Peyer's patch (tissue), 4 donors: ENCODE measurements at places on chromosomes 3 and 15.
A peak's percentile ranks its signal among the peaks of the same experiment; 100 is the strongest.

DNA sequence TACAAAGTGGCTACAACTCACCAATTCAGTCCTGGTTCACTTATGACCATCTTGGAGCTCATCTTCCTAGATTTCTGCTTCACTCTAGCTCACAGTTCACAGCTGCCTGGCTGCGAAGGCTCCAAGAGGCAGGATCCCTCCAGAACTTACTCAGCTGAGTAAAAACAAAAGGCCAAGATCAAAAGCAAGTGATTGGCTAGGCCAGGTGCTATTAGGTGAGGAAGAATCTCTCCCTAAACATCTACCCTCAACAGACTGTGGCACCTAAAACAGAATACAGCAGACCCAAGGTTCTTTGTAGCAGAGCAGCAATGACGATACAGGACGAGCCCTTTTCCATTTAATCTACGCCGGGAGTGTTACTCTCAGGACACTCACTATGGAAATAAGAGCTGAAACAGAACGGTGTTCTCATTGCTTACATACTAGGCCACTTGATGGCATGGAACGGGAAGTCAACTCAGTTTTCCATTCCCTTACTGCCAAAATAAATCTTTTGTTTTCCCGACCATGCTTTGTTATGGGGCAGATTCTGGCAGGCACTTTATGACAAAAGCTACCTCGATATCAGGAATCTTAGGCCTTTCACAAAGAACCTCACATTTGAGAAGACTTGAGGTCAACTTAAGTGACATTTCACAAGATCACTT lies 901 bp downstream of the ICE2 start:
- DNase-seq, result no peak

DNA sequence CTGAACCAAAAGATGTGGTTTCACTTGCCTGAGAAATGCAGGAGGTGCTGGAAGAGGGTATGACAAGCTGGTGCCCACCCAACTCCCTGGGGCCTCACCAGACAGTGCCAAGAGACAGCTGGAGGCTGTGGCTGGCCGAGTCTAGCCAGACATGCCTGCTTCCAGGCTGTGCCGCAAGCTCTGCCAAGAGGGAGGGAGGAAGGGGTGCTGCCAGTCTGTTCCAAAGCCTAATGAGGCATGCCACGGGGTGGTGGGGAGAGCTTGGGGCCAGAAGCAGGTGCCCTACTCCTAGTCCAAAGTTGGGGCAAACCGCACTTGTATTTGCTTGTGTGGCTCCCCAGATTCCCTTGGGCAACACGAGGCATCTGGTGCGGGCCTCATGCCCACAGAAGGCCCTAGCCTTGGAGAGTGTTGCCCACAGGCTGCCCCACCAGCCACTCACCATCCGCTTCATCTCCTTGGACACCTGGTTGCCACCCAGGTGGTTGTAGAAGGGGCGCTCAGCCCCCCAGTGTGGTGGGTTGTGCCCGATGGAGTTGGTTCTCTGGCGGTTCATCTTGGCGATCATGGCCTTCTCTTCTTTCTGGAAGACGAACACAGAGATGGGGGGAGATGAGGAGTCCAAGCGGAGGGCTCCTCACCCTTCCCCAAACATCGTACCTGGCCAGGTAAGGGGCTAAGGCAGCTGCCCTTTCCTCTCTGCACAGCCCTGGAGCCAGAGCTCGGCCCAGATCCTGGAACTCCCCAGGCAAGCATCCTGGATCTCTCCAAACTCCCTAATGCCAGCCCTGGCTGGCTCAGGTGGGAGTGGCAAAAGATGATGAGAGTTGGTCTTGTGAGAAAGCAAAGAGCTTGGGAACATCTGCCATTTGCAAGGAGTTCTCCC lies 123.4 kb downstream of the SEC22A start:
- DNase-seq, result no peak

DNA sequence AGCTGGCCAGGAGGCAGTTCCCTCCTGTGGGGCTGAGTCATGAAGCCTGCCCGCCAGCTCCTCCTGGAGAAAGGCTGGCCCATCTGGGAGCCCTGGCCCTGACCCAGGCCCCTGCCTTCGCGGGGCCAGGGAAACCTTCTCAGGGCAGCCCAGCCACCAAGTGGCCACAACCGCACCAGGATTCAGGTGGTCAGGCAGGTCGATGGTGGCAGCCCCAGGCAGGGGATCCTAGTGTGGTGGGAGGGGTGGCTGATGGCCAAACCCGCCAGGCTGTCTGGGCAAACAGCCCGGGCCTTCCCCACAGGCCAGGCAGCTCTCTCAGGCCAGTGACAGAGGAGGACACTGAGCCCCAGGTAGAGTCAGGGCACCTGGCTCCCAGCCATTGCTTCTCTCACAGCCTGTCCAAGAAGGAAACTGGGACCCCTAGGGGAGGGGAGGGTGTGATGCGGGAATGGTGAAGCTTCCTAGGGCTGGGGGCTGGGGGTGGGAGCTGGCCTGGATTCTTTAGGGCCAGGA lies 1.2 kb downstream of the TWF2 start:
- peak; percentile 79 for DNase-seq

GRCh38 chr3:169661361-169662131 lies 2.0 kb downstream of the MECOM start:
- DNase-seq, result peak; percentile 50

DNA sequence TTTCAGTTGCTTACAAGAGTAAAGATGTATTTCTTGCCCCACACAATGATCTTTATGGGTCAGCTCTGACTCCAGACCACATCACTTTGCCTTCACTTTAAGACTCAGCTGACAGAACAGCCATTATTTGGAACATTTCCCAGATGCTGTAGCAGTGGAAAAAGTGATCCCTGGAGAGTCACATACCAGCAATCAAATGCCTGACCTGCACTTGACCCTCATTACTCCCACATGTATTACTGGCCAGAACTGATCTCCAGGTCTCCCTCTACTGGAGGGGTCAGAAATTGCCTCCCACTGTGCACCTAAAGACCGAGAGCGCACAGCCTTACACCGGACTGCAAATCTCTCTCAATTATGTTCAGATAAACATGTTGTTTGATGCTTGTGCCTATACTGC lies 88.6 kb upstream of the ZNF385D start:
- no peak for DNase-seq

GRCh38 chr15:43441316-43441715 lies 51.6 kb downstream of the TP53BP1 start:
- DNase-seq, result no peak

DNA sequence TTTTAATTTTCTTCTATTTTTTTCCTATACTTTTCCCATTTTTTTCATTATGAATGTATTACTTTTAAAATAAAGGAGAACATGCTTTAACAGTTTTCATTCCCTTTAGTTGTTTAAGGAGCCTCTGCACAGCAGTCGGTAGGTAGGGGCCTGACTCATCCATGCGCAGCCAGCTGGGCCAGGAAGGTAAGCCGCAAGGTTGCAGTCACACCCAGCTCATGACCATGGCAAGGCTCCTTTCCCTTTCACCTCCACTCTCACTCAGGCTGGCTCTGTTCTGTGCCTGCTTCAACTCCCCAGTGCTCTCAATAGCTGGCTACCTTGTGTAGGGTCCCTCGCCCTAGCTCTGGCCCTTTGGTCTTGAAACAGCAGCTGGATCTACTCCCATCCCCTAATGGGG lies 17.4 kb upstream of the ANKRD34C start:
- no peak for DNase-seq

DNA sequence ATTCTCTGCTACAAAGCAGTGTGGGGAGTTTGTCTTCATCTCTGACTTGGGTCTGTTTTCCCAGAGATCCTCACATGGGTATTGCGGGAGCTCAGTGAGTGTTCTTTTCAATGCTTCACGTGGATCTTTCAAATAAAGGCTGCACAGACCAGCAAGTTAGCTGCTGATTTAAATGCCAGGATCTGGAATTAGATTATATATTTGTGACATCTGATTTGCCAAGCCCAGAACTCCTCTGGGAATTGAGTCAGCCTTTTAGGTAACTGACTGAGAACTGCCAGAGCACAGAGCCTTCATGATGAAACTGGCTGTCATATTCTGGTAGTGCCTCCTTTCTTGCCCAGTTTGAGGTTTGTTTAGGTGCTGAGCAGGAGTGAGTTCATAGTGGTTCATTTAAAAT lies 14.7 kb downstream of the EDEM1 start:
- DNase-seq, result no peak

- DNase-seq, result no peak
These were observed 77.6 kb downstream of the EDEM1 start for GRCh38 chr3:5264896-5265770.

GRCh38 chr3:30511524-30512251 lies 94.7 kb upstream of the TGFBR2 start:
- no peak for DNase-seq

GRCh38 chr3:107411056-107411455 lies 33.8 kb downstream of the CCDC54 start:
- no peak for DNase-seq

DNA sequence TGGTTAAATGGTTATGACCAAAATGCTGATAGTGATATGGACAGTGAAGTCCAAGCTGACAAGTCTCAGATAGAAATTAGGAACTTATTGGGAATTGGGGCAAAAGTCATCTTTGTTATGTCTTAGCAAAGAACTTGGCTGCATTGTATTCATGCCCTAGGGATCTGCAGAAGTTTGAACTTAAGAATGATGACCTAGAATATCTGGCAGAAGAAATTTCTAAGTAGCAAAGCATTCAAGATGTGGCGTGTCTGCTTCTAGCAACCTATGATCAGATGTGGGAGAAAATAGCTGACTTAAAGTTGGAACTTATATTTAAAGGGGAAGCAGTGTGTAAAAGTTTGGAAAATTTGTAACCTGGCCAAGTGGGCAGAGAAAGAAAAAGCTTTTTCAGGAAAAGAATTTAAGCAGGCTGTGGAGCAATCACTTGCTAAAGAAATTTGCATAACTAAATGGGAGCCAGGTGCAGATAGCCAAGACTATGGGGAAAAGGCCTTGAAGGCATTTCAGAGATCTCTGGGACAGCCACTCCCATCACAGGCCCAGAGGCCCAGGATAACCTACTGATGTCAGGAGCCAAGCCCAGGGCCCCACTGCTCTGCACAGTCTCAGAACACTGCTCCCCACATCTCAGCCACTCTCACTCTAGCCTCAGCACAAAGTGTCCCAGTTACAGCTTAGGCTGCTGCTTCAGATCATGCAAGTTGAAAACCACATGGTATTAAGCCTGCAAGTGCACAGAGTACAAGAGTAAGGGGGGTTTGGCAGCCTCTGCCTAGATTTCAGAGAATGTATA lies 147.8 kb upstream of the TGFBR2 start:
- no peak for DNase-seq

DNA sequence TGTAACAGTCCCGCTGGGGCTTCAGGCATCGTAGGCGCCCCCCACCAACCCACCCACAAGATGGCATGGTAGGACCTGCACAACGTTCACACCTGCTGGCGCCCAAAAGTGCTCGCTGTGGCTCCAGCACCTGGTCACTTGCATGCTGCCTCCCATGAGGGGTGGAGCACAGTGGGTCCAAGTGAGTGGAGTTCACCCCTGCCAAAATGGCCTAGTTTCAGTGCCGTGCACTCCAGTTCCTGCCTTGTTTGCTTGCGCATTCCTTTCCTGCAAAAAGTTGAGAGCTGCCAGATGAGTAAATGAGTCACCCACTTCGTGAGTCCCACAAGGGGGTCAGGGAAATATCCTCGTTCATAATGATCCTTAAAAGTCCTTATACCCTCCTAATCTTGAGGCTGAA lies 788.7 kb upstream of the DPPA4 start:
- no peak for DNase-seq

- DNase-seq, result no peak
These were observed 7.6 kb upstream of the NR2E3 start for GRCh38 chr15:71802770-71803169.

GRCh38 chr3:167839460-167840134 lies 104.1 kb downstream of the SERPINI1 start:
- no peak for DNase-seq

GRCh38 chr3:51862886-51863285 lies 1.5 kb downstream of the IQCF2 start:
- DNase-seq, result no peak

- no peak for DNase-seq
These were observed 5.5 kb downstream of the ARHGEF3 start for GRCh38 chr3:56796202-56796601.

DNA sequence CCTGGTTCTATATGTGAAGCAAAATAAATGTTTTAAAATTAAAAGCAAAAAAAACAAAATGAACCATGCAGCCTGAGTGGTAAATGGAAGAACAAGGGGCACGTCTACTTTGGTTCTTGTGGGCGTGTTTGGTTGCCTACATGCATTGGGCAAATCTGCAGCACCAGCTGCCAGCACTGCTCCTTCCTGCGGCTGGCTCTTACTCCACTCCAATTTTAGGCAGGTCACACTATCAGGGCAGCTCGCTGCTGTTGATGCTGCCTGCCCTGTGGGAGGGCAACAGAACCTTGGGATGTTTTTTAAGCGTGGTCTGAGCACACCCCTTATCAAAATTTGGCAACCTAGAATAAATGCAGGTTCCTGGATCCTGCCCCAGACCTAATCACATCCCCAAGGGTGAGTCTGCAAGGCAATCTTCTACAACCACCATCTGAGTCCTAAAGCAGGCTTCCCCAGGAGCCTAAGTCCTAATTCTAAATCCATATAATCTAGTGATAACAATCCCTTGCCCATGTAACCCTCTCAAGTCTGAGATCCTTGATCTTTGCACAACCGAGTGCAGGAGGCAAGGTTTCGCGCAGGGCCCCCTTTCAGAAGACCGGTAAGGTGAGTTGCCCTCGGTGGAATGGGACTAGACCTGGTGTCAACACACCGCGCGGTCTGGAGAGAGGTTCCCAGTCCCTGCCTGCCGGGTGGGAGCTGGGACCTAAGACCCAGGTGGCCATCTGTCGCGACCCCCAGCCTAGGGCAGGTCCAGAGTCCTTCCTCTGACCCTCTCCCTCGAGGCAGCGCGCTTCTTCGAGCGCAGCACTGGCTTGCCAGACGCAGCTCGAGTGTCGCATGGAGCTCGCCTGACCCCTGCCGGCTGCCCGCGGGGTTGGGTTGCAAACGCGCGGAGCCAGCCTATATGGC lies 15.9 kb downstream of the IVD start:
- DNase-seq, result peak; percentile 90

DNA sequence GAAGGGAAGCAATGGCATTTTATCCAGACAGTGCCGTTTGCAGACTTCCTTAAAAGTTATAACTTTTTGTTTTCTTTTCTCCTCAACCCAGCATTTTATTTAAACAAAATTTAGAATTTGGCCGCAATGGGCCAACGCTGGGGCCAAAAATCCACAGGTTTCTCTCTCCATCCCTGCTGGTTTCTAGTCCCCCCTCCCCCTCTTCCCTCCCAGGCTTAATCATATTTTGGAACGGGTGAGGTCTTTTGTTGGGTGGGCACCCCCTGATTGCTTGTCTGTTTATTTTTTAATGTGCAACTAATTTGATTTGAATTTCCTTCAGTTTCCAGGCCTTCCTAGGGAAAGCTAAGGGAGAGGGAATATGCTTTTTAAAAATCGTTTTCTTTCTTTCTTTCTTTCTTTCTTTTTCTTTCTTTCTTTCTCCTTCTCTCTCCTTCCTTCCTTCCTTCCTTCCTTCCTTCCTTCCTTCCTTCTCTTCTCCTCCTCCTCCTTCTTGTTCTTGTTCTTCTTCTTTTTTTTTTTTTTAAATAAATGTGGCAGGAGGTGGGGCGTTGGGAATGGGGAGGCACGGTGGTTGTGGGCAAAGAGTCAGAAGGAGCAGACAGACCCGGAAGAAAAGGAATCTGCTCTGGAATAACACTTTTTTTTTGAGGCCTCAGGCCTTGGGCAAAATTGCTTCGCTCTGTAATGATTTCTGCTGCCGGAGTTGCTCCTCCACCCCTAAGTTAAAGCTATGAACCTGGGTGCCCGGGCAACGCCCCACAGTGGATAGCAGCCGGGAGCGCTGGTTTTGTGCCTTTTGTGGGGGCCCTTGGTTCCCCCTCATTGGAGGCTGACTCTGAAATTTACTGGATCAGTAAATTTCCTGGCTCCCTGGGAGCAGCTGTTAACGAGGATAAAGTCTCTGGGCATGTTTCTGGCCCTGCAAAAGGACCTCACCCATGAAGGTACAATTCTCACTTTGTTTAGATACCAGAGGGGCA lies 1.9 kb downstream of the FNDC3B start:
- no peak for DNase-seq
